CD4-positive, alpha-beta T cell treated with Interleukin-12 subunit alpha and Interleukin-12 subunit beta, for 1 hour (primary cell): ENCODE measurements at places on chromosomes 1 and 21.

- DNase-seq, result no peak
Observed at GRCh38 chr21:45629046-45629981, 14.2 kb upstream of the PCBP3 start.

DNA sequence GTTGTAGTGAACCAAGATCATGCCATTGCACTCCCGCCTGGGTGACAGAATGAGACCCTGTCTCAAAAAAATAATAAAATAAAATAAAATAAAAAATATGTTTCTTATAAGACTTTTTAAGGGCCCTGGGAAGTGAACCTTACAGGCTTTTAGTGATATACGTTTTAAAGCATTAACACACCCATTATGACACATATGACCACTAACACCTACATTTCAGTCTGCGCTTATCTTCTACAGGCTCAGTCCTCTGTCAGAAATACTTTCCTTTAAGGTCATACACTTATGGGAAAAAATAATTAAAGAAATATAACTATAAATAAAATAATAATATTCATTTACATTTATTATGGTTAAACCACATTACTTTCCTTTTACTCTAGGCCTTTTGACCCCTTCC is 21.9 kb downstream of the ADSS2 start:
- no peak for DNase-seq

DNA sequence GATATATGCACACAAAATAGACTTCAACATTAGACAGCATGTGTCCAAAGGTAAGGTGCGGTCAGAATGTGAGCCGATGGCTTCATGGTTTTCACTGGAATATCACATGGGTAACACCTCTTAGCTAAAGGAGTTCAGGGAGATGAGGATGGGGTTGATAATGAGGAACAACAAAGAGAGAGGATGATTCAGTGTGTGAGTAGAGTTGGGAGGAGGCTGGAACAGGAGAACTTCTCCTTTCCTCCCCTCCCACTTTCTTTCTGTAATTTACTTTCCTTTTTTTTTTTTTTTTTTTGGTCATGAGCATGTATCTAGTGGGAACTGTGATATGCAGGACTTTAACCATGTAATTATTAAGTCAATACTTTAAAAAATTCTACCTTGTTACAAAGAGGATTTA is 99.4 kb downstream of the FASLG start:
- DNase-seq, result no peak

DNA sequence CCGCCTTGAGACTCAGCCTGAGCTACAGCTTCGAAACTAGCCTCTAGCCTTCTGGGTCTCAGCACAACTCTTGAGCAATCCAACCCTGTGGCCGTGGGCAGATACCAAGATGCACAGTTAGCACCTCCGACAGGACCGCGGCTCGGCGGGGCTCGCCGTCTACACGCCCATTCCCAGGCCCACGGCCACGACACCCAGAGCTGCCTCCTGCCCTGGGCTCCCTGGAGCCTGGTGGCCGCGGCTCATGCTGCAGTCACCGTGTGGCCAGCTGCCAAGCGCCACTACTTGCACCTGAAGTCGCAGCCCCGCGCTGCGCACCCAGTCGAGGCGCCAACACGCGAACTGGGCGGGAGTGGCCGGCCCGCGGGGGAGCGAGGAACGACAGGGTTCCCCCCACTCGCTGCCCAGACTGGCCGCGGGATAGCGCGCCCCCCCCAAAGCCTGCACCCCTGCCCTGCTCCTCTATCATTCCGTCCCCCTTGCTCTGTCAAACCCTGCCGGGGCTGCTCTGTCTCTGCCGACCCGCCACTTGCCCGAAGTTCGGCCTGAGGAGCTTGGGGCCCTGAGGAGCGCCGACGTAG is 729 bp upstream of the CDCA8 start:
- peak; percentile 15 for DNase-seq

GRCh38 chr1:30678209-30678608 is 45.2 kb downstream of the MATN1 start:
- no peak for DNase-seq
